ENCODE measurements at places on chromosomes 6 and 20.

GRCh38 chr6:131658287-131658686, 21.2 kb downstream of the ENPP3 start:
- no peak for DNase-seq

DNA sequence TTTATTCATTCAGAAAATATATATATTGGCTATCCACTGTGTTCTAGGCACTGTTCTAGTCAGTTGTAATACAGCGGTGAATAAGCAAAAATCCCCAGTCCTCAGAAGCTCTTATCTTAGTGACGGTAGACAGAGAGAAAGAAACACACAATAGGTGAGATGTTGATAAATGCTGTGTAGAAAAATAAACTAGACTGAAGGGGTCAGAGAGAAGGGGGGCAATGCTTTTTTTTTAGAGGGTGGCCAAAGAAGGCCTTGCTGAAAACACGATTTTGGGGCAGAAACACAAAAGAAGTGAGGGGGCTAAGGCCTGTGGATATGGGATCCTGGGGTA, 68.0 kb upstream of the MBOAT1 start:
- no peak for DNase-seq

DNA sequence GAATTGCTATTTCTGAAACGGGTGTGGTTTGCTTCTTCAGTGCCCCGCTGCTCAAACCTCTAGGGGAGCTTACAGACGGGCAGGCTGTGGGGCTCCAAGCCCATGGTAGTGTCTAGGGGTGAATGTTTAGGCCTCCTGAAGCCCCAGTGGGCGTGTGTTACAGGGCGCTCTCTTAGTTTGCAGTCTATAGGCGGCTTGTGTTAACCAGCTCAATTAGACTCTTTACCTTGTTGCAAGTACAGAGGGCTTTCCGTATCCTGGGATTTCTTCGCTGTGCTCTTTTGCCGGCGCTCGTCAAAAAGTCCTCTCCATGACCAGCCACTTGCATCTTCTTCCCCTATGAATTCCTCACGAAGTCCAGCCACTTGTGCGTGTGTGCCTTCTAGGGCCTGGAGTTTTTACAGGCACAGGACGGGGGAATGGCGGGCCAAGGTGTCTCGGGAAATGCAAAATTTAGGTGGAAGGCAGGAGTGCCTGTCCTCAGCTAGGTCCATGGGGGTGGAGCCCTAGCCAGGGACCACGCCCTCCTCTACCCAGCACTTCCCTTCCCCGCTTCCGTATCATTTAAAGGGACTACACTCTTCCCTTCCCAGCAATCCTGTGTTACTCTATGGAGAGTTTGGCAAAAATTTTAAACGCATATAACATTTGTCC, 94.5 kb downstream of the HTR1B start:
- DNase-seq = no peak

DNA sequence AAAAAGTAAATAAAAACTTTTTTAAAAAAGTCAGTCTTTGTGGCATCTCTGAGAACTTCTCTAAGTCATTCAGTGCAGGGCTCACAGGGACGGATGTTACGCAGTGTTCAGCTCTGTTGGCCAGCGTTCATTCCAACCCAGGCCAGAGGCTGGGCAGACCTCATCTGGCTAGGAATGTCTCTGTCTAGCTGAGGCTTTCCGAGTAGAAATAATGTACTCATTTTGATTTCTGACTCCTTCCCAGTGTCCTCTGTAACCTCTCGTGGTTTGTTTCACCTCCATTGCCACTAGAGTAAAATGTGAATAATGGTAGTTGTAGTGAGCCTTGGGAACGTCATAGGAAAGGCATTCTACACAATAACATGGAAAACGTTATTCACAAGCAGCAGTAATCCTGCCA, 135.1 kb downstream of the TMEM242 start:
- DNase-seq = no peak

DNA sequence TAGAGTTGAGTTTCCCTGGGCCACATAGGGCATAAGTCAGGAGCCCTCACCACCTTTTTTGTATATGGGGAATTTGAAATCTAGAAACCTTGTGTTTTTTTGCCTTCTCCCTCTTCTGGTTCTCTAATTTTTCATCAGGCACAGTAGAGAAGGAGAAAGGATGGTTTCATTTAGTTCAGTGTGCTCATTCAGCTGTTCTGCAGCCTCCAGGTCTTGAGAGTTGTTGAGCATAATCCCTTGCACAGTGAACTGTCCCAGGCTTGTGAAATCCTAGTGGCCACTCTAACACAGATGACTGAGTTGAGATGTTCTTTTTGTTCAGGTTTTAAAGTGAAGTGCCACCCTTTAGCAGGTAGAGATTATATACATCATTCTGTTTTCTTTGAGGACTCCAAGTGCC, 183.5 kb downstream of the CDKAL1 start:
- DNase-seq = no peak

Measured in stimulated activated CD8-positive, alpha-beta memory T cell treated with anti-CD3 and anti-CD28 coated beads, Interleukin-2, amount 100 ng/mL, for 1 hour (primary cell).